ENCODE measurements at places on chromosomes 5 and 9.
A peak's percentile ranks its signal among the peaks of the same experiment; 100 is the strongest.

- DNase-seq: no peak
Measured at GRCh38 chr9:5631026-5631425, 2.1 kb downstream of the RIC1 start.

DNA sequence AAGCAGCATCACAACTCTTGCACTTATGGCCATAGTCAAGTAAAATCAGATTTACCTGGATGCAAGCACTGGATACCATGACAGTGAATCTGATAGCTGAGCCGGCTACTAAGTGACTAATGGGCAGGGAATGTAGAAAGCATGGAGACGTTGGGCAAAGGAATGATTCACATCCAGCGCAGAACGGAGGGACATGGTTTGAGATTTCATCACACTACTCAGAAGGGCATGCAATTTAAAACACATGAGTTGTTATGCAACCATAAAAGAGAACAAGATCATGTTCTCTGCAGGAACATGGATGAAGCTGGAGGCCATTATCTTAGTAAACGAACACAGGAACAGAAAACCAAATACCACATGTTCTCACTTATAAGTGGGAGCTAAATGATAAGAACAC lies 169.1 kb upstream of the PIK3R1 start:
- no peak for DNase-seq

GRCh38 chr5:157354800-157355199 lies 88.9 kb downstream of the CYFIP2 start:
- no peak for DNase-seq

DNA sequence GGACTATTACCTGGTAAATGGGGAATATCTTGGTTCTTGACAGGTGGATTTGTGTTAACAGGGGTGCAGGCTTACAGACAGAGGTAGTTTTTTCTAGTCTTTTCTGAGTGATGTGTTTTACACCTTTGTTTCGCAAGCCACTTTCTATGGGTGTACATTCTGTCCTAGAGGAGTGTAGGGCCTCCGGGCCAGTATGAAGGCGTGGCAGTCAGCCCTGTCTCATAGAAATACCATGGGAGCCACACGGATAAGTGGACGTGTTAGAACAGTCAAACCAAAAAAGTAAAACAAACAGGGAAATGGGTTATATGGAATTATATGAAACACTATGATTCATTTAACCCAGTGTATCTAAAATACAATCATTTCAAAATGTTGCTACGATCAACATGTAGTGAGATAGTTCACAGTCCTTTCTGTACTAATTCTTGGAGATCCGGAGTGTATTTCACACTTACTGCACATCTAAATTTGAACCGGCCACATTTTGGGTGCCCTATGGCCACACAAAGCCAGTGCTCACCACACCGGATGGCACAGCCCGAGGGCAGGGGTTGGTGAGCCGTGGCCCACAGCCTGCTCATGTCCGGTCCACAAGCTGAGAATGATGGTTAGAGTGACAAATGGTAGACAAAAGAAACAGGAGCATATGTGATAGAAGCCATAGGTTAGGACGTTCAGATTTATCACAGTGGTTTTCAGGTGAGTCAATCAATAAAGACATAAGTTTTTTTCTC lies 80.1 kb upstream of the IRX4 start:
- no peak for DNase-seq

- peak; percentile 63 for DNase-seq
Measured at GRCh38 chr9:101601904-101602765, 7.4 kb upstream of the PPP3R2 start.

GRCh38 chr5:77010243-77010642 lies 20.0 kb upstream of the AGGF1 start:
- DNase-seq: no peak

- DNase-seq: no peak
Measured at GRCh38 chr5:35274839-35275509, 44.7 kb upstream of the PRLR start.

DNA sequence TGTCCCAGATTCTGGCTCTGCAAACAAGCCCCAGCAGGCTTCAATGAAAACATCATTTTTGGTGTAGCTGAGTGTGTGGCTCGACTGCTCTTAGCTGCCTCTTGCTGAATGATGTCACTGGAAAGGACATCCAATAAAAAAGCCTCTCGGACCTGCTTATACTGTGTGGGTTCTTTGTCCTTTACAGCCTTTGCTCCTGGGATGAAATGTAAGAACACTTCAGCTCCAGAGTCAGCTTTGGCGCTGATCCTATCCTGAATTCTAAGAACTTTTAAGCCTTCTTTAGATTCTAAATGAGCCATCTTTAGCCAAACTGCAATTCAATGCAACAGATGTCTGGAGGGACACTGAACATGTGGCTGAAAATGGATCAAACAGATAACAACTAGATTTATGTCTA lies 404.6 kb upstream of the C9orf72 start:
- no peak for DNase-seq

GRCh38 chr5:110969502-110969901 lies 102.0 kb upstream of the TSLP start:
- no peak for DNase-seq

GRCh38 chr5:79793304-79793703 lies 103.7 kb downstream of the CMYA5 start:
- no peak for DNase-seq

Measured in small intestine (tissue), 16 donors.